Ammon's horn (tissue), 1 donor: ENCODE measurements at places on chromosomes 12 and 14.

GRCh38 chr14:102095231-102095870 lies 8.5 kb upstream of the HSP90AA1 start:
- DNase-seq, result no peak

- DNase-seq, result peak; percentile 0
Observed at GRCh38 chr14:79631276-79631675, 580.0 kb downstream of the DIO2 start.

GRCh38 chr14:73760598-73761586 lies 46.7 kb upstream of the PNMA1 start:
- no peak for DNase-seq

- no peak for DNase-seq
Observed at GRCh38 chr12:75951399-75952278, 79.9 kb downstream of the PHLDA1 start.

DNA sequence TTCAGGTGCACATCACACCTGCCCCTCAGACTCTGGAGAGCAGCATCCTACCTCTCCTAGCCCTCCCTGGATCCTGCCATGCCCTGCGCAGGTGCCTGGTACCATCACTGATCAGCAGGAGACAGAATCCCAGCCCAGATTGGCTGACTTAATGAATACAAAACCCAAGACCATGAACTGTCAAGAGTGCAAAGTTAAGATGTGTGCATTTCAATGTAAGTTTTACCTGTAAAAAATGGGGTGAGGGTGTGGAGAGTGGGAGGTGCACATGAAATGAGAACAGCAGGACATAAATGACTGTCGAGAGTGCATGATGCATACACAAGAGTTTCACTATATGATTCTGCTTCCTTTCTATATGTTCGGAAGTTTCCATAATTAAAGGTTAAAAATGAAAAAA lies 57.9 kb upstream of the GPR68 start:
- DNase-seq, result no peak
